ENCODE measurements at places on chromosomes 16 and 17.

GRCh38 chr17:76492989-76493501 lies 8.2 kb downstream of the RHBDF2 start:
- DNase-seq: peak; percentile 90

GRCh38 chr17:43634591-43635125 lies 27.1 kb downstream of the MEOX1 start:
- DNase-seq: no peak

DNA sequence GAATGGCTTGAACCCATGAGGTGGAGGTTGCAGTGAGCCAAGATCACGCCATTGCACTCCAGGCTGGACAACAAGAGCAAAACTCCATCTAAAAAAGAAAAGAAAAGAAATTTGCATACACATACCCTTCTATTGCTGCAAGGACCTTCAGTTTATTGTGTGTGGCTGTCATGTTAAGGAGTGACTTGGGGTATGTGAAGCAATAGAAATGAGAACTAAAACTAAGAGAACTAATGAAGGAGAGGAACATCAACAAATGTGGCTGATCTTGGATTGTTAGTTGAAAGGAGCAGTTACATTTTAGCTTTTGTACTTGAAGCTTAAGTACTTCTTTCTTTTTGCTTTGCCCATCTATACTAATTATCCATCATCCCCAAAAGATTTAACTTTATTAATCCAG lies 12.7 kb upstream of the NSRP1 start:
- no peak for DNase-seq

GRCh38 chr16:9602189-9602588 lies 510.7 kb downstream of the HAPSTR1 start:
- no peak for DNase-seq

All from EH (cell line).